ENCODE measurements at places on chromosomes 13 and 19.

GRCh38 chr19:4246767-4247593 lies at the start of gene YJU2:
TSS of gene YJU2 (plus strand) at chr19:4247080. CDS start at chr19:4247147, 67 bp downstream.
- DNase-seq = peak; percentile 100

DNA sequence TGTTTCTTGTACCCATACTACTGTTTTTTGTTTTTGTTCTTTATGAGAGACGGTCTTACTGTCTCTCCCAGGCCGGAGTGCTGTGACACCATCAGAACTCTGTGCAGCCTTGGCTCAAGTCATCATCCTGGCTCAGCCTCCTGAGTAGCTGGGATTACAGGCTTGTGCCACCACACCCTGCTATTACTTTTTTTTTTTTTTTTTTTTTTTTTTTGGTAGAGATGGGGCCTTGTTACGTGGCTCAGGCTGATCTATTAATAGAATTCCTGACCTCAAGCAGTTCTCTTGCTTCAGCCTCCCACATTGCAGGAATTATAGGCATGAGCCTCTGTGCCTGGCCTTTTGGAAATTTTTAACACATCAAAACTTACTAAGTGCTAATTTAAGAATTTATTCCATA lies 2.9 kb upstream of the ZNF304 start:
- peak; percentile 42 for DNase-seq

- no peak for DNase-seq
Measured at GRCh38 chr19:6350688-6351087, 10.6 kb upstream of the CLPP start.

- no peak for DNase-seq
Measured at GRCh38 chr13:33213024-33213768, 72.4 kb downstream of the STARD13 start.

GRCh38 chr13:109654341-109655205 lies 131.8 kb downstream of the IRS2 start:
- peak; percentile 3 for DNase-seq

GRCh38 chr19:16890461-16891184 lies 1.8 kb downstream of the F2RL3 start:
- DNase-seq = no peak

DNA sequence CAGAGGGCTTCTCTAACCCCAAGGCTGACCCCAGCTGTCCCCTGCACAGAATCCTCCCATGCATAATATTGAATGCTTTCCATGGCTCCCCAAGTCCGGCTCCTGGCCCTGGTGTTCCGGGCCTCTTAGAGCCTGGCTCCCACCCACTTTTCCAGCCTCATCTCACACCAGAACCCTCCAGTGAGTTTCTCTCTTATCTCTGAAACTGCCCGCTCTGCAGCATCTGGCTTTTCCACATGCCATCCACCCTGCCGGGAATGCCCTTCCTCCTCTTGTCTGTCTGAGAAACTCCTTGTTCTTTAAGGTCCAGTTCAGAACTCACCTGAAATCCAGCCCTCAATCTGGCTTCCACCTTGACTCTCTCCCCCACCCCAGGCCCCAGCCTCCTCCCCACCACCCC lies 6.8 kb downstream of the SYNGR4 start:
- no peak for DNase-seq

GRCh38 chr19:43623889-43624670 lies 4.7 kb upstream of the ZNF428 start:
- DNase-seq = no peak

DNA sequence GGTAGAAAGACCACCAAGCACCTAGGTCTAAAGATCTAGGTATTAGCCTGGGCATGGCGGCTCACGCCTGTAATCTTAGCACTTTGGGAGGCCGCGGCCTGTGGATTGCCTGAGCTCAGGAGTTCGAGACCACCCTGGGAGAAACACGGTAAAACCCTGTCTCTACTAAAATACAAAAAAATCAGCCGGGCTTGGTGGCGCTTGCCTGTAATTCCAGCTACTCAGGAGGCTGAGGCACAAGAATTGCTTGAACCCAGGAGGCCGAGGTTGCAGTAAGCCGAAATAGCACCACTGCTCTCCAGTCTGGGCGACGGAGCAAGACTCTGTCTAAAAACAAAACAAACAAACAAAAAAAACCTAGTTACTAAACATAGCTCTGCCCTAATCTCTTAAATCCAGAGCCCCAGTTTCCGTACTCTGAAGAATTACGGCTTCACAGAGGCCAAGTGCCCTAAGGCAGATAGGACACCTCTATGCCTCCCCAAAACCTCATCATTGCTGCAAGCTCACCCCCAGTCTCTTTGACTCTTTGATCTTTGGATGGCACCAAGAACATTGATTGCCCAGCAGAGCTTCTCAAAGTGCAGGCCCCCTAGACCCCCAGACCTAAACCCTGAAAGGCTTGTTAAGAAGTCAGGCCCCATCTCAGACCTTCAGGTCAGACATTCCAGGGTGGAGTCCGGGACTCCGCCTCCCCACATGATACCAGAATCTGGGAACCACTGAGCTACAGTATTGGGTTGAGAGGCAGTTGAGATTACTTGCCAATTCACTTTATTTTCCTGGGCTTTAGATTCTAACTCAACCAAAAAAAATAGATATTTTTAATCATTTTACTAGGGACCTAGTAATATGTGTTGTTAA lies 2.8 kb downstream of the COL4A2 start:
- no peak for DNase-seq

GRCh38 chr13:19171563-19171962 lies 10.1 kb downstream of the TUBA3C start:
- DNase-seq = no peak

- no peak for DNase-seq
Measured at GRCh38 chr13:39641645-39642044, 13.8 kb upstream of the COG6 start.

DNA sequence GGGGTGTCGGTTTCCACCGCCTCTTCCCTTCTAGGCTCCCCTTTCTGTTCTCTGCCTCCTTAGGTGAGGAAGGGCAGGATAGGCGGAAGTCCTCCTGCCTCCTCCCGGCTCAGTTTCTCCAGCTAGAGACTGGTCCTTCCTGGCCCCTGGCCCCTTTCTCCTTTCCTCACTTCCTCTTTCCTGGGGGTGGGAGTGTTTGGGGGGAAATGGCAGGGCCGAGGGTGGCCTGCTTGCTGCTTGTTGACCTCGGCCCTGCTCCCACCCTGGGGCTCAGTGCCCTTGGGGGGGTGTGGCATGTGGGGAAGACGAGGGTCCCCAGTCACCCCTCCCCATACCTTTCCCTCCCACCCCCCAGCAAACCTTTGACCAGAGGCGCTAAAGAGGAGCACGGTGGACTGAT lies 5.0 kb downstream of the U2AF2 start:
- no peak for DNase-seq

DNA sequence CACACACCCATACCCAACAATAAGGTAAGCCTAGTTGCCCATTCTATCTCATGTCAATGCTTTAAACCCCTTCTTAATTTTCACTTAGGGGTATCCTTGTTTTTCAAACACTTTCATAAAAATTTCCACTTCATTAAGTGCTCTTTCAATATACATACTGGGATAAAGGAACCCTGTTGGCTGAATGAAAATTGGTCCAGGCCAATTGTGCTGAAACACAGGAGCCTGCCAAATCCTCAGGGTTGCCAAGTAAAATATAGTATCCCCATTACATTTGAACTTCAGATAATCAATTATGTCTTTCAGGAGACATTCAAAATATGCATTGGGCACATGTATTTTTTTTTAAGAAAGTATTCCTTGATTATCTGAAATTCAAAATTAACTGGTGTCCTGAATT lies 1131.1 kb downstream of the SLITRK1 start:
- DNase-seq = no peak

GRCh38 chr19:41222240-41222639 lies 3.2 kb downstream of the AXL start:
- DNase-seq = no peak

- peak; percentile 69 for DNase-seq
Measured at GRCh38 chr19:11286312-11286974, 9.5 kb upstream of the TSPAN16 start.

- DNase-seq = no peak
Measured at GRCh38 chr19:38840583-38840968, 9.0 kb upstream of the ECH1 start.

GRCh38 chr19:52007806-52008557 lies at the start of gene ZNF615:
TSS of gene ZNF615 (minus strand) at chr19:52008211. CDS start at chr19:52003711, 4,500 bp downstream.
- DNase-seq = peak; percentile 87

DNA sequence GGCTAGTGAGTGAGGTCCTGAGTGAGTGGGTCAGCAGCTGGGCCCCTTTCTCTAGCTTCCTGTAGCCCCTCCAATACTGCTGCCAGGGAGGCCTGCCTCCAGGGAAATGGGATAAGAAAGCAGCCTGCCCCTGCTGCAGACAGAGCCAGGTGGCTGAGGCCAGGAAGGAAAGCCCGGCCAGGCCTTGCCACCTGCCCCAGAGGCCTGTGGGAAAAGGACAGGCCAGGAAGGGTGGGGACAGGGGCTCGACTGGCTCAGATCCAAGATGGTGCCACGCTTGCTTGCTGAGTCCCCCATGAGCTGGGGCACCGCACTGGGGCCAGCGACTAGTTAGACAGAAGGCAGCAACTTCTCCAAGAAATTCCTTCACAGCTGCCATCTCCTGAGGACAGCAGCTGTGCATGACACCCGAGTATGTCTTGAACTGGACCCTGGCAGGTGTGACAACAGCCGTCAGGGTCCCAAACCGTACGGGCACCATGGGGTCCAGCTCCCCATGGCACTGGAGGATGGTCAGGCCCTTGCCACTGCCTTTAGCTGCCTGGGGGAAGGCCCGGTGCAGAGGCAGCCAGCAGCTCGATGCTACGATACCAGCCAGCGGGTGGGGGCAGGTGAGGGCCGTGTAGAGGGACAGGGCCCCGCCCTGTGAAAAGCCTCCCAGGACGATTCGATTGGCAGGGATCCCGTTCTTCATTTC lies 5.1 kb upstream of the PRR36 start:
- DNase-seq = no peak

DNA sequence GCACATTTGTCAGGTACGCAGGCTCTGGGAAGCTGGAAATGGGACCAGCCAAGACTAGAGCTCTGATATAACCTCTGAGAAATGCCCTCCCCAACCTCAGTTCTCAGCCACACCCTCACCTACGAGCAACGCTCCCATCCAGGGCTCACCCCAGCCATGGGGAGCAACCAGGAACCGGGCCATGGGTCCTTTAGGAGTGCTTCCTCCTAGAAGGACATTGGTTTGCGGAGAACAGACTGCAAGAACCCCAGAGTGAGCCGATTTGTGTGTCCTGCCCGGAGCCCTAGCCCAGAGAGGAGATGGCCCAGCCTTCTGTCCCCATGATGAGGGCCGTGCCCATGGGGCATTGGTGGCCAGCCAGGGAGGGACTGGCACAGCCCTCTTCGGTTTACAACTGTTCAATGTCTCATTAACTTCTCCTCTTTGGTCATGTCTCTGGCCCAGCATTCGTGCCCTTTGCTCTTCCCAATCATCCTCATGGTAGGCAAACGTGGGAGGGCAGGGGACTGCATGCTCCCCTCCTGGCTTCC lies 32.9 kb upstream of the IGSF23 start:
- DNase-seq = no peak

- no peak for DNase-seq
Measured at GRCh38 chr13:37011002-37011401, 10.4 kb downstream of the EXOSC8 start.

GRCh38 chr19:2015608-2015950 lies at the start of gene BTBD2:
TSS of gene BTBD2 (minus strand) at chr19:2015714. CDS start at chr19:2015703, 11 bp downstream.
- DNase-seq = peak; percentile 88

GRCh38 chr19:17767559-17767958 lies 16.3 kb downstream of the FCHO1 start:
- DNase-seq = no peak

- no peak for DNase-seq
Measured at GRCh38 chr19:11463391-11463790, 17.5 kb downstream of the ELAVL3 start.

- no peak for DNase-seq
Measured at GRCh38 chr13:60720590-60720989, 323.6 kb downstream of the TDRD3 start.

DNA sequence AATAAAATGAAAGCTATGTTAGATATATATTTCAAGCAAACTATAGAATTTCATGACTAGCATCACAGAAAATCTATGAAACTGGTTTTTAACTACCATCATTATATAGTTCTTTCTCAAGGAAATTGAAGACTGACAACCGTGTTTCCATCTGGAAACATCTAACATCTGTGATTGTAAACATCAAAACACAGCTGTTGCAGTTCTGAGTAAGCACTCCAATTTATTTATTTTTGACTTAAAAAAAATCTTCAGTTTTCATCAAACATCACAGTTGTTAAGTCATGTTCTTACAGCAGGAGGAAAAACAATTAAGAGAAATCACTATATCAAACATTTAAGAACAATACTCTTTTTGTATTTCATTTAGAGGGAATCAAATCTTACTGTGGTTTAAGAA lies 1653.0 kb upstream of the MIR17HG start:
- DNase-seq = no peak

GRCh38 chr13:99985241-99985874 lies 3.8 kb downstream of the ZIC2 start:
- DNase-seq = no peak

DNA sequence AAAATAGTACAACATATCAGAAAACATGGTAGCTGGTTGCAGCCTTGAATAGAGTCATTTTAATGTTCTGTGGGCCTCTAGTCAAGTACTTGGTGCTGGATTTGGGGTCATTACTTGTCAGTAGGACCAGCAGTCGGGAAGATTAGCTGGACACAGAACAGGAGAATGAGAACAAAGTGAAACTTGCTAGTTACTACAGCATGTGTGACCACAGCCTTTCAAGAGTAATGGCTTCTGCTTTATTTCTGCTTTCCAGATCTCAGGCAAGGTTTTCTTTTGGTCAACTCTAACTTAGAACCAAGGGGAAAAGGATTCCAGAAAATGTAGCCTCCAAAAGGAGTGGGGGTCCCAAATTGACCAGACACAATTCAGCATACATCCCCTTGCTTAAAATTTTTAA lies 17.1 kb upstream of the VWA8 start:
- no peak for DNase-seq

- no peak for DNase-seq
Measured at GRCh38 chr13:88288326-88288725, 617.2 kb downstream of the SLITRK5 start.

DNA sequence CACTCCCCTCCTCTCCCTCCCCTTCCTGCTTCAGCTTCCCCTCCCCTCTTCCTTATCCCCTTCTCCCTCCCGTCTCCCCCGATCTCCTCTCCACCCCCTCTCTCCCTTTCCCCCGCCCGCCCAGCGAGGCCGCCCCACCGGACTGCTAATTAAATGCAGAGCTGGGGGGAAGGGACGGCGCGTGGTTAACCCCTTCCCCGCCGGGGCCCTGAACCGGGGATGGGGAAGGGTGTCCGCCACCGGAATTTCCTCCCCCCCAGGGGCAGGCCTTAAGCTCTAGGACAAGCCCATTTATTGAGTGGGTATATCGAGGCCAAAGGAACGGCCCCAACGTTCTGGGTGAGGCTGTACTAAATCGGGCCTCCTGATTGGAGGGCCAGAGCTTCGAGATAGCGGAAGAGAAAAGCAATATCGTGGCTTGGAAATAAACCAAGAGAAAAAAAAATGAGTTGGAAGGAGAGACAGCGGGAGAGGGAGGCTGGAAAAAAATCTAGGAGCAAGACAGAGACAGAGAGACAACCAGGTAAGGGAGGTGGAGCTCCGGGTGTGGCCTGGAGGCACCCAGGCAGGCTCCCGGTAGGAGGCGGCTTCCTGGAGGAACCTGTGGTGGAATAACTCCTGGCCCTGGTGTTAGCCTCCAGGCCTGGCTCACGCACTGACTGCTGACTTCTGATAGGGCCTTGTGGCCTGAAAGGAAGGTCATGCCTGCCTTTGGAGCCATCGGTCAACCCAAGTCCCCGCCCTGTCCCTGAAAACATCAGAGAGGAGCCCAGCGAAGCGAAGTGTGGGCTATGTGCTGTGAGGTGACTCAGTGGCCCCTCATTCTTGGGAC lies 11.6 kb upstream of the JUND start:
- peak; percentile 86 for DNase-seq

Measured in fibroblast of skin of scalp (primary cell).